ENCODE measurements at places on chromosomes 1 and 21. TPM values are rescaled to one million over a fixed set of nuclear protein-coding genes. Genes with fewer than 3 reads are reported as not detected.

DNA sequence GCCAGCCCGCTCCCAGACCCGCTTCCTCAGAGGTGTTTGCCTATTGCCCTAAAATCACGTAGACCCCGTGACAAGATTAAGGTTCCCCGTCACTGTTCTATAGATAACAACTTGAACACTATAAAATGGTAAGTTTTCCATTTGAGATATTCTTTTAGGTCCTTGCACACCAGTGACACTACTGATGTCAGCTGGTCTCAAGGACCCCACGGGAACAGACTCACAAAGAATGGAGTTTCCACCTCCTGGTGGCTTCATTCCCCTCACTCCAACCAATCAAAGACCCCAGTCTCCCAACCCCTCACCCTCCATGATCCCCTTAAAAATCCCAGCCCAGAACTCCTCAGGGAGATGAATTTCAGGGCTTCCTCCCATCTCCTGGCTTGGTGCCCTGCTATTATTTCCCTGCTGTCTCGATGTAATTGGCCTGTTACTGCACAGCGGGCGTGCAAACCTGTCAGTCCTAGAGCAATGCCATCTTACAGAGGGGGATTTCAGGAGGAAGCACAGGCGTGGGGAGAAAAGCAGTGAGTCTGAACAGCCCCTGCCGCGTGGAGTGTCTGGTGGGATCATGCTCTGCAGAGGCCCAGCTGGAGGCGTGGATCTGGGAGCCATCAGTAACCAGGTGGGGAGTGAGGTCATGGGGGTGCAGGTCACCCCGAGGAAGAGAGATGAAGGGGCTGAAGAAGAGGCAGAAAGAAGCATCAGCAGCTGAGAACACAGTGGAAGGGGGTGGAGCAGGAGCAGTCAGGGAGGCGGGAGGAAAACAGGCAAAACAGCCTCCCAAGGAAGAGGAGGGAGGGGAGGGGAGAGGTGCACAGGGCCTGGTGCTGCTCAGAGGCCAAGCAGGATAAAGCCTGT lies 35.1 kb upstream of the LBR start:
- H3K27ac ChIP-seq = no peak overlapping the region
- peaks cover 34% of the 10 kb centered on the region for H3K4me1 ChIP-seq
- no peak overlapping the region for H3K4me3 ChIP-seq

DNA sequence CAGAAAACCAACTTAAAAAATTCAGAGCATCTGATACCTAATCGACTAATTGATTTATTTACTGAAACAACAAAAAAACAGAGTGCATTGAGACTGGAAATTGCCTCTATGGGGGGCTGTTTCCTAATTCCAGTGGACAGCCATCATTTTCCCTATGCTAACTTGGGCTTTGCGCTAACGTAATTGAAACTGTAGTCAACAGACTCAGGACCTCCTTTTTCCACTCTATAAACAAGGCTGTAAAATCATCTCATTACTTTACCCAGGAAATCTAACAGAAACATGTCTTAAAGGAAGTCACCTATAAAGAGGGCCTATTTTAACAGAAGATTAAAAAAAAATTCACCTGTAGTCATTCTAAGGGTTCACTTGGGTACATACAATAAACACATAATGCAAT lies 2.1 kb downstream of the ERG start:
- H3K27ac ChIP-seq = no peak overlapping the region
- H3K4me3 ChIP-seq = no peak overlapping the region
- H3K36me3 ChIP-seq = no peaks in the 10 kb centered on the region
- no peaks in the 10 kb centered on the region for H3K27me3 ChIP-seq
- H3K4me1 ChIP-seq = peaks cover 8% of the 10 kb centered on the region

GRCh38 chr1:115829023-115829674 lies 11.8 kb downstream of the NHLH2 start:
- H3K27me3 ChIP-seq = peaks cover 32% of the 10 kb centered on the region
- H3K4me1 ChIP-seq = peaks cover 32% of the 10 kb centered on the region
- H3K36me3 ChIP-seq = no peaks in the 10 kb centered on the region
- H3K27ac ChIP-seq = no peak overlapping the region
- peak; percentile 14 for DNase-seq
- H3K4me3 ChIP-seq = peak overlapping the region; percentile 87

- H3K4me3 ChIP-seq = no peak overlapping the region
- H3K4me1 ChIP-seq = no peaks in the 10 kb centered on the region
- H3K27ac ChIP-seq = no peak overlapping the region
- DNase-seq = no peak
- no peaks in the 10 kb centered on the region for H3K27me3 ChIP-seq
Observed at GRCh38 chr1:22970096-22970495, 2.6 kb downstream of the LACTBL1 start.

DNA sequence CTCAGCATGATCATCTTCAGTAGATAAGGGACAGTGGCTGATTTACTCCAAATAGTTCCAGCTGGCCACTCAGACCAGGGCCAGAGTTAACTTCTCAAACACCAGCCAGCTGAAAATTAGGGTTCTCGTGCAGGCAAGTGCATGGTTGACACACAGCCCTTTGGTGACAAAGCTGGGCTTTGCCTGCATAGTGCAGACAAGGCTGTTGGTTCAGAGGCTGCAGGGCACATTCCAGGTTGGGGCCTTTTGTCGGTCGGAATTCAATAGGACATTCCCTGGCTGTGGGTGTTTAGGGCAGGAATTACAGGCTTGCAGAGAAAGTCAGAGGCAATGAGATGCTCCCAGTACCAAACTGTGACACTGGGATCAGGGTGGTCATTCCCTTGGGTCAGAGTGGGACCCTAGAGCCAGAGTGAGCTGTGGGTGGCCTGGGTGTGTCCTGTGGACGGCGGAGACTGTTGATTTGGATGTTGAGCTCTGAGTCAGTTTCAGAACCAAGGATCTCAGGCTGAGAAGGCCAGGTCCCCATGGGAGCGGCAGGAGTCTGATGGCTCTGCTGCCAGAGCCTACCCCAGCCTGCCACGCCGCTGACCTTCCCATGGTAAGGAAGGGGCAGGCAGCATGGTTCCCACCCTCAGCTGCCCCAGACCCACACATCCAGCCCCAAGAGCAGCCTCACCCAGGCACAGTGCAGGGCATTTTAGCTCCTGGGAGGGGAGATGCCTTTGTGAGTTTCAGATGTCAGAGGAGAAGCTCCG lies 56.2 kb downstream of the STUM start:
- DNase-seq = peak; percentile 71
- peaks cover 25% of the 10 kb centered on the region for H3K4me1 ChIP-seq
- H3K27ac ChIP-seq = no peak overlapping the region
- H3K27me3 ChIP-seq = no peaks in the 10 kb centered on the region
- H3K4me3 ChIP-seq = no peak overlapping the region
- no peaks in the 10 kb centered on the region for H3K36me3 ChIP-seq

DNA sequence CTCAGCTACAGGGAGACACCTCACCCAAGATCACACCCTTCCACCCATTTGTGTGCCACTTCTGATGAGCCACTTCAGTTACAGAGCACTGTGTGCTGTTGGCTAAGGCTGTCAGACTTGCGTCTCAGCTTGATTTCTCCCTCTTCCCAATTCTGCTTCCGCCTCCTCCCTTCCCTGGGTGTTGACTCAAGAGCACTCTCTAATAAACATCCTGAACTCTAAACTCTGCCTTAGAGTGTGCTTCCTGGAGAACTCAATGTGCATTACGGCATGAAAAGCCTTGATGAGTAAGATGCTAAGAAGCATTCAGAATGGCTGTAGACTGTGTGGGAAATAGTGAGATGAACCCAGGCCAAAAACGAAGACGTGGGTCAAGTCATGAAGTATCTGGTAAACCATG lies 54.9 kb upstream of the S1PR1 start:
- no peaks in the 10 kb centered on the region for H3K27me3 ChIP-seq
- no peak for DNase-seq
- no peaks in the 10 kb centered on the region for H3K4me1 ChIP-seq
- H3K36me3 ChIP-seq = no peaks in the 10 kb centered on the region
- no peak overlapping the region for H3K4me3 ChIP-seq

DNA sequence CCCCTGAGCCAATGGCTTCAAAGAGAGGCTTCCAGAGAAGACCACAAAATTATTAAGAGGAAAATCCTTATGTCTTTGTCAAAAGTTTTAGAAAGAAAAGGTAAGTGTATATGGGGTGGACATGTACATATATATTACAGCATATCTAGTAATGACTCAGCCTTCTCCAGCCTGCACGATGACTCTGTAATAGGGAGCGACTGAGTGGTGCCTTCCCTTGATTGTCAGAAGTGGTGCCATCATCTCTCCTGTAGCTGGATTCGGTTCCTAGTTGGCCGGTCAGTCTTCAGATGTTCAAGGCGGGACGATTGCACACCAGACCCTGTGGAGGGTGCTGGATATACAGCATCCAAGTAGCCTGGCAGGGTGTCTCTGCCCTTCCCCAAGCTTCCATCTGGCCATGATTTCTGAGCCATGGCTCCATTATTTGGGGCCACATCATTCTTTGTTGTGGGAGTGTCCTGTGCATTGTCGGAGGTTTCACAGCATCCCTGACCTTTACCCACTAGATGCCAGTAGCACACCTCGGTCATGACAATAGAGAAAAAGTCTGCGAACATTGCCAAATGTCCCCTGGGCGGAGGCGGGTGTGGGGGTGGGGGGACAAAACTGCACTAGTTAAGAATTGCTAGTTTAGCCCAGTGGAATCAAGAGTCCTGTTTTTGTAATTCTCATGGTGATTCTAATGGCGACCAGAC lies 206.2 kb upstream of the KAZN start:
- H3K4me3 ChIP-seq = no peak overlapping the region
- H3K27me3 ChIP-seq = no peaks in the 10 kb centered on the region
- H3K4me1 ChIP-seq = no peaks in the 10 kb centered on the region
- peaks cover 12% of the 10 kb centered on the region for H3K36me3 ChIP-seq

DNA sequence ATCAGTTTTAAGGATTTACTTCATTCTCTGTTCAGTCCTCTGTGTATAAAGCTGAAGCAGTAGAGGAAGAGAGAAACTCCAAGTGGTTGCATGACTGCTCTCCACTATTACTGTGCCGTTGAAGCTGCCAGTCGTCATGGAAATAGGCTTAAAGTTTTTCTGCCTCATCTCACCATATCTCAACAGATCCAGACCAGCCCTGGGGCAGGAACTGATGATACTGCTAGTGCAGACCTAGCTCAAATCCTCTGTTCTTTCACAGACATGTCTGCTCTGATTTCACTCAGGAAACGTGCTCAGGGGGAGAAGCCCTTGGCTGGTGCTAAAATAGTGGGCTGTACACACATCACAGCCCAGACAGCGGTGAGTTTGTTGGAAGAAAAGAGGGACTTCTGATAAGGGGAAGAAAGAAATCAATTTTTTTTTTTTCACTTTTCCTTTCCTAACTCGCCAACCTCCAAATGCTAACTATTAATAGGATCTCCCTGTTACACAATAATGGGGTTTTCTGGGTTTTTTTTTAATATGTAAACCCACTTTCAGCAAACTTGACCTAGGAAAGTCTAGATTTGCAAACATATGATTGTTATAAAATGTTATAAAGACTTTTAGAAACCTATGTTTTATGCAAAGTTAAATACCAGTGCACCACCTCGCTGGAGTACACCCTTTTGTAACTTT lies 22.2 kb upstream of the STRIP1 start:
- H3K4me1 ChIP-seq = peaks cover 3% of the 10 kb centered on the region
- H3K36me3 ChIP-seq = peaks cover 58% of the 10 kb centered on the region
- H3K4me3 ChIP-seq = no peak overlapping the region
- no peaks in the 10 kb centered on the region for H3K27me3 ChIP-seq
- DNase-seq = no peak

DNA sequence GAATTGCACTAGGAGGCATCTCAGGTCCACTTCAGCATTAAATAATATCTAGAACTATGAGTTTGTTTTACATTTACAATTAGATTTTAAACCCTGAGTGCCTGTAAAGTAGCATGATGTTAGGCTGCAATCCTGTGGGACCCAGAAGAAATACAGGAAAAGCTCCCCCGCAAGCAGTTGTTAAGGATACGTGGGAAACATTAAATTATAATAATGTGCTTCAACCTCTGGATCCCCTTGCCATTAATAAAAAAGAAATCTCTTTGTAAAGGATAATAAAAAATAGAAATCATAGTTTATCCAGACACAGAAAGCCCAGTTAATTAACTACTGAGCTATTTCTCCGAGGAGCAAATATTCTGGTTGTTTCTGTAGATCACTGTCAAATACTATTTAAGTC lies 106.0 kb downstream of the PCNX2 start:
- DNase-seq = no peak
- no peaks in the 10 kb centered on the region for H3K27me3 ChIP-seq
- H3K4me1 ChIP-seq = no peaks in the 10 kb centered on the region
- peaks cover 10% of the 10 kb centered on the region for H3K36me3 ChIP-seq

DNA sequence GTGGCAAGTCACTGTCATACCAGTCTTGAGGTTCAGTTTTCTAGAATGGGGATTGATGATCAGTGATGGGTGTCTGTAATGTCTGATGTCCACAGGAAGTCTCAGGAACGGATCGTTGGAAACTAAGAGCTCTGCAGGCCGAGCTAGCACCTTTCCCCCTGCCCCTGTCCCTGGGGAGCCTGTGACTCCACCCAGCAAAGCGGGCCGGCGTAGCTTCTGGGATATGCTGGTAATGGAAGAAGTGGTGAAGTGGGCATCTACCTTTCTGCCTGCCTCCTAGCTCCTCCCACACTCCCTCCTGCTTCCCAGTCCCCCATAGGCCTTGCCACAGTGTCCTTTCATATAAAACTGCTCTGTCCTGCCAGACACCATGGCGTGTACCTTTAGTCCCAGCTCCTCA lies 13.4 kb downstream of the HYI start:
- H3K4me3 ChIP-seq = no peak overlapping the region
- H3K4me1 ChIP-seq = no peaks in the 10 kb centered on the region
- no peak overlapping the region for H3K27ac ChIP-seq
- DNase-seq = no peak
- no peaks in the 10 kb centered on the region for H3K27me3 ChIP-seq

DNA sequence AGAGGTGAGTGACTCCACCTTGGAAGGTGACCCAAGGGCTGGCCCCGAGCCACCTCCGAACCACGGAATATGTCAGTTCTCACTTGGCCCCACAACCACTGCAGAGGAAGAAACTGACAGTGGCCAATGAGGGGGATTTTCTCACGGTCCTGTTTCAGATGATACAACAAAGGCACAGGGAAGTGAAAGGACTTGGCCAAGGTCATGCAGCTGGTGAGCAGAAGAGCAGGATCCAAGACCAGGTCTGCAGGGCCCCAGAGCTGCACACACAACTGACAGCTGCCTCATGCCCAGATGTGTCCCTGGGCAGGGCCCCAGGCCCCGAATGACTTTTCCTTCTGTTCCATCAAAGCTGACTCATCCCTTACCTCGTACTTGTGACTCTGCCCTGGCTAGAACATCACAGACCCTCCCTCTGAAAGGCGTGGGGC lies 25.8 kb upstream of the EVA1B start:
- H3K27ac ChIP-seq = no peak overlapping the region
- H3K4me3 ChIP-seq = no peak overlapping the region
- H3K36me3 ChIP-seq = peaks cover 8% of the 10 kb centered on the region
- H3K27me3 ChIP-seq = no peaks in the 10 kb centered on the region

GRCh38 chr1:244154872-244155531 lies 103.9 kb downstream of the ZBTB18 start:
- H3K27ac ChIP-seq = no peak overlapping the region
- peak; percentile 27 for DNase-seq
- no peak overlapping the region for H3K4me3 ChIP-seq
- H3K27me3 ChIP-seq = no peaks in the 10 kb centered on the region
- no peaks in the 10 kb centered on the region for H3K4me1 ChIP-seq
- H3K36me3 ChIP-seq = no peaks in the 10 kb centered on the region

KLHDC7A gene
- 19.9 TPM for total RNA-seq

PLCH2 gene
- total RNA-seq = 0.31 TPM

COP1 gene
- total RNA-seq = 54.9 TPM
